ENCODE measurements at places on chromosomes 6 and 20. TPM values are rescaled to one million over a fixed set of nuclear protein-coding genes. Genes with fewer than 3 reads are reported as not detected.

DNA sequence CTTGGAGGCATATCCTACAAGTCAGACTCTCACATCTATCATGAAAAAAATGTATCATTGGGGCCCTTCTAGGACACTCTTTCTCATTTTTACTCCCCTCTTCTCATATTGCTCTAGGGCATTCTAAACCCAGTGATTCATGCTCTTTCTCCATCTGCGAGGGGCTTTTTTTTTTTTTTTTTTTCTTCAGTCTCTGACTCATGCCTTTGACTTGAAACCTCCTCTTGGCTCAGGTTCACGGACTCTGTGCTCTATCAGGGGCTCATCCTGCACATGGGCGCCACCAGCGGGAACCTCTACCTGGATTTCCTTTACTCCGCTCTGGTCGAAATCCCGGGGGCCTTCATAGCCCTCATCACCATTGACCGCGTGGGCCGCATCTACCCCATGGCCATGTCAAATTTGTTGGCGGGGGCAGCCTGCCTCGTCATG, 17.8 kb downstream of the SLC22A1 start:
- no peak for ATAC-seq

DNA sequence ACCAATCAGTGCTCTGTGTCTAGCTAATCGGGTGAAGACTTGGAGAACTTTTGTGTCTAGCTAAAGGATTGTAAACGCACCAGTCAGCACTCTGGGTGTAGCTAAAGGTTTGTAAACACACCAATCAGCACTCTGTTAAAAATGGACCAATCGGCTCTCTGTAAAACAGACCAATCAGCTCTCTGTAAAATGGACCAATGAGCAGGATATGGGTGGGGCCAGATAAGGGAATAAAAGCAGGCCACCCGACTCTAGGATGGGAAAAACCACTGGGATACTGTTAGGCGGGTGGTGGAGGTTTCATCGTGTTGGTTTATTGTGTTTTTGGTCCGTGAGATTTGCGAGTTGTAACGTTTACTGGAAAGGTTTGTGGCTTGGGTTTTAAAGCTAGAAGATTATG, 25.5 kb upstream of the GFOD1 start:
- ATAC-seq: no peak

GRCh38 chr20:15642676-15643075, 930.6 kb downstream of the KIF16B start:
- ATAC-seq: no peak

DNA sequence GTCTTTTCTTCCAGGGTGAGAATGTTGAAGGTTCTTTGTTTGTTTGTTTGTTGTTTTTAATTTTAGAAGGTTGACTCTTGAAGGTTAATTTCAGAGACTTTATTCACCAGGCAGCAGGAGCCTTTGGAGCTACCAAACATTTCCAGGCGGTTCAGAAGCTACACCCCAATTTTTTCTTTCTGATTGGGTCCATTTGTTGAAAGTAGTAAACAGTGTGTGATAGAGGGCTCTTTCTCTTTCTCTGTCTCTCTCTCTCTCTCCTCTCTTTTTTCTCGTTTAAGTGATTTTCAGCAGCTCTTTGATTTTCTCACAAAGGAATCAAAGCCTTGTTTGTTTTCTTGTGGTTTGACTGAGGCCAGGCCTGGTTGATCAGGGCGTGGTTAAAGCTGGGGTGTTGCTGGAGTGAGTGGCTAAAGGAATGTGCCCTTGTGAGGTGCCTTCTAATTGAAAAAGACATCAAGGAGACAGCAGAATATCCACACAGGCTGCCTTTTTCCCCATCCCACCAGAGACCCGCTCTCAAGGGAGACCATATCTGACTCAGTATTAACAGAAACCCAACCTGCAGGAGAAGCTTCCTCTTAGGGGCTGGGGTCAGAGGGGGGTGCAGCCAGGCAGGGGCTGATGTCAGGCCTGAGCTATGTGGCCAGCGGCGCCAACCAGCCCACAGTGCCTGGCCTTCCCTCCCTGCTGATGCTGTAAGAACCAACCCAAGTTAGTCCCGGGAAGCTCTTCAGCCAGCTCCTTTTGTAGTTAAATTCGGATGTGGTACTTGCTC, 40.4 kb upstream of the NAA20 start:
- ATAC-seq: peak; percentile 56

The MOG gene
- total RNA-seq: not detected

The CST5 gene
- not detected for total RNA-seq

The EBF4 gene
- 1.7 TPM for total RNA-seq
